ENCODE measurements at places on chromosomes 3 and 15.

GRCh38 chr3:52182196-52182595, 15.8 kb upstream of the ALAS1 start:
- no peak for DNase-seq

- DNase-seq: no peak
Observed at GRCh38 chr3:96970211-96970610, 155.8 kb downstream of the EPHA6 start.

DNA sequence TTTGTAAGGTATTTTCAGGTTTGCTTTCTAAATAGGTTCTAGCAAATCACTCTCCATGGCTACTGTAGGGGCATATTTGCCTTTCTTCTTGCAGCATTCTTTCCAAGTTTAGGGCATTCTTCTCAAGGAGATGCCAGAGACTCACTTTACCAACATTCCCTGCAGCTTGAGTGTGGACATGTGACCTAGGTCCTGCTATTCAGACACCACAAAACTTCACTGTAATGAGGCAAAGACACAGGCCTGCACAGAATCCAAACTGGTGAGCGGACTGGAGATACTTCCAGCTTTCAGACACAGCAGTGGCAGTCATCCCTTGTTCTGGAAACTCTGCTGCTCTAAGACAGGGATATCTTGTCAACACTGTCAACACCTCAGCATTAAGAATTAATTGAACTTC, 146.4 kb upstream of the PFN2 start:
- no peak for DNase-seq

GRCh38 chr3:120350401-120350941, 1.3 kb upstream of the LRRC58 start:
- DNase-seq: no peak

DNA sequence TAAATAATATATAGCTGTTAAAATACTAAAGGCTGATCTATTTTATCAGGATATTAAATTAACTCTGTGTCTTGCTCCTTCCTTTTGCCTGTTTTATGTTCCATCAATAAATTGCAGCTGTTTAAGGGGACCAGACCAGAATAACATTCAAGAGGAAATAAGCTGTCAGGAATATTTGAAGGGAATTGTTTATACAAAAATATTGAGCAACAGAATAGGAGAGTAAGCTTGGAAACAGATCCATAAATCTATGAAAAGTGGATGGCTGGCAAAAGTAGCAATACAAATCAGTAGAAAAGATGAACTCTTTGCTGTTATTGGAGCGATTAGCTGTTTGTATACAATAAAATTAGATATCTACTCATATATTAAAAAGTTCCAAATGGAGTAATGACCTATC, 36.2 kb upstream of the PLSCR2 start:
- DNase-seq: no peak

DNA sequence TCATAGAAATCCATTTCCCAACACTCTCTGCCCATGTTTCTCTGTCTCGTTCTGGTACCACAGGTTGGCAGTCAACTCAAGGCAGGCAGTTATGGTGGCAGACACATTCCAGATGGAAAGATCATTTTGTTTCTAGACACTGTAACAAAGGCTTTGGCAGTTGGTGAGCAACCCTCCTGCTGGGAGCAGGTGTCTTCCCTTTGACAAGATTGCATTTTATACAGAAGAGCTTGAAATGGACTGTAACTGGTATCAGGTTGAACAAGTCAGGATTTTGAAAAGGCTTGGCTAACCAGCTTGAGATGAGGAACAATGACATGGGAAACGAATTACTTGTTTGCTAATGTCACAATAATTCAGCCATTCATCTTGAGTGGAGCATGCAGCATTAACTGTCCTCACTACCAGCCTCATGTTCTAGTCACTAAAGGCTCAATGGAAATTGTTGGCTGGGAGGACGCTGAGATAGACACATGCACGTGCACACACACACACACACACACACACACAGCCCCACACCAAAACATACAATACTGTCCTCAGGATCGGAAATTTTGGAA, 170.0 kb downstream of the SEMA6D start:
- no peak for DNase-seq

- no peak for DNase-seq
Observed at GRCh38 chr15:100101426-100102089, 240.2 kb downstream of the ADAMTS17 start.

- no peak for DNase-seq
Observed at GRCh38 chr3:120457827-120458226, 7.0 kb upstream of the FSTL1 start.

Measured in bone marrow (tissue), 2 donors.